ENCODE measurements at places on chromosomes 1 and 21.
A peak's percentile ranks its signal among the peaks of the same experiment; 100 is the strongest.

GRCh38 chr1:67588178-67588855, 96.7 kb upstream of the GADD45A start:
- no peak for DNase-seq

DNA sequence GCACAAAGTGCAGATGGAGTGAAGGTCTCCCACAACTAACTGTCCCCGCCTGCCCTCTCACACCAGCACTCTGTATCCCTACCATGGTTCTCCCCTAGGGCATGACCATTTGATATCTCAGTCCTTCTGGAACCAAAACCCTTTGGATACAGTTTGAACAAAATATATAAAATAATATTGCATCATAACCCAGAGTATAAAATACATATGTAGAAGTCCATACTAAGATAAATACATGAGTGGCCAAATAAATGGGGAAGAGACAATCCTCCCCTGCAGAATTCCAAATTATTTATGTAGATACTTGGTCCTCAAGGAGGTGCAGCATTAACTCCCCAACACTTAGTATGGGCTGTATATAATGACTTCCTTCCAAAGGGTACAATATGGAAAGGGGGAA, 207.4 kb downstream of the RRAGC start:
- no peak for DNase-seq

DNA sequence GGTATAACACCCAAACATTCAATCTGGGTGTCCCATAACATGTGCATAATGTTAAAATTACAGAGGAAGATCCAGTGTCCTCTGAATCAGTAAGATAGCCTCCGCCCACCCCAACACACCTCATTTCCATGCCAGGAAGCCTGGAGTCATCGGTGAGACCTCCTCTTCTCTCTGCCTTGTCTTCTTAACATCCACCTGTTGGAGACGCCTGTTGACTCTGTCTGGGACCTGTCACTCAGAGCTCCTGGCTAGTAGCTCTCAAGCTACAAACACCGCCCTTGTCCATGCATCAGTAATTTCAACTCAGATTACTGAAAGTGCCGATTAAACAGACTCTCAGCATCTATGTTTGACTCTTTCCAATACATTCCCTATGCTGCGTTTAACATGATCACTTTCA, 27.4 kb downstream of the KCNJ15 start:
- DNase-seq, result no peak

GRCh38 chr1:89622895-89623294, 10.0 kb upstream of the LRRC8C start:
- DNase-seq, result peak; percentile 14

- no peak for DNase-seq
Measured at GRCh38 chr1:1867164-1867563, 23.7 kb downstream of the GNB1 start.

- DNase-seq, result no peak
Measured at GRCh38 chr1:61782771-61783170, 40.5 kb downstream of the PATJ start.

GRCh38 chr1:234253732-234254131, 119.5 kb upstream of the COA6 start:
- no peak for DNase-seq

DNA sequence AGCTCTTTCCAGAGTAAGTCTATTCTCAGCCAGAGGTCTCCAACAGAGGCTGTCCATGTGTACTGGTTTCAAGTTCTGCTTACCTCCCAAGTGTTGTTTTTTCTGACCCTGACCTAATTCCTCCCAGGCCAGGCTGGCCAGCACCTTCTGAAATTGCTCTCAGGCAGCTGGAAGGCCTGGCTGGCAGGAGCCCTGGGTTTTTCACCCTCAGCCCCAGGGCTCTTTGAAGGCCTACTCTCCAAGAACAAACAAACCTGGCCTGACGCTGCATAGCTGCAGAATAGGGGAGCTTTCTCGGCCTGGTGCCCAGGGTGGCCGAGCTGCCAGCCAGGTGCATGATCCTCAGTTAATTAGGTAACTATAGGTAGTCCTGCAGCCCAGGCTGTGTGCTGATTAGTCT, 147.5 kb downstream of the CACNA1E start:
- DNase-seq, result no peak

- no peak for DNase-seq
Measured at GRCh38 chr1:22708777-22709176, 1.9 kb upstream of the EPHB2 start.

GRCh38 chr21:27024971-27025370, 58.1 kb upstream of the ADAMTS5 start:
- DNase-seq, result no peak
